Stimulated activated CD4-positive, alpha-beta T cell treated with anti-CD3 and anti-CD28 coated beads, Interleukin-4, amount 100 ng/mL, for 48 hours (primary cell): ENCODE measurements at places on chromosomes 3 and 15.

DNA sequence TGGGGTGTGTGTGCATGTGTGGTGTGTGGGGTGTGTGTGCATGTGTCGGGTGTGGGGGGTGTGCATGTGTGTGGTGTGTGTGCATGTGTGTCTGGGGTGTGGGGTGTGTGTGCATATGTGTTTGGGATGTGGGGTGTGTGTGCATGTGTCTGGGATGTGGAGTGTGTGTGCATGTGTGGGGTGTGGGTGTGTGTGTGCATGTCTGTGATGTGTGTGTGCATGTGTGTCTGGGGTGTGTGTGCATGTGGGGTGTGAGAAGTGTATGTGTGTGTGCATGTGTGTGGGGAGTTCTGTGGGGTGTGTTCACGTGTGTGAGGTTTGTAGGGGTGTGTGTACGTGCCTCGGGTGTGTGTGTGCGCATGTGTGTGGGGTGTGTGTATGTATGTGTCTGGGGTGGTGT is 6.7 kb upstream of the OCA2 start:
- DNase-seq: no peak

- DNase-seq: no peak
Measured at GRCh38 chr15:68487087-68487843, 55.3 kb upstream of the ITGA11 start.

DNA sequence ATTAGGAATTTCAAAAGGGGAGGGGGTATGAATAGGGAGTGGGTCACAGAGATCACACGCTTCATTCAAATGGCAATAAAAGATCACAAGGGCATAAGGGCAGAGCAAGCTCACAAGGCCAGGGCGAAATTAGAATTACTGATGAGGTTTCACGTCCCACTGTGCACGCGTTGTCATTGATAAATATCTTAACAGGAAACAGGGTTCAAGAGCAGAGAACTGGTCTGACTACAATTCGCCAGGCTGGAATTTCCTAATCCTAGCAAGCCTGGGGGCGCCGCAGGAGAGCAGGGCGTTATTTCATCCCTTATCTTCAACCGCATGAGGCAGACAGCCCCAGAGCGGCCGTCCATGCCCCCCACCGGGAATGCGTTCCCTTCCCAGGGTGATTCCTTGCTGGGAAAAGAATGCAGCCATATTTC is 18.1 kb upstream of the SMCO1 start:
- DNase-seq: no peak

DNA sequence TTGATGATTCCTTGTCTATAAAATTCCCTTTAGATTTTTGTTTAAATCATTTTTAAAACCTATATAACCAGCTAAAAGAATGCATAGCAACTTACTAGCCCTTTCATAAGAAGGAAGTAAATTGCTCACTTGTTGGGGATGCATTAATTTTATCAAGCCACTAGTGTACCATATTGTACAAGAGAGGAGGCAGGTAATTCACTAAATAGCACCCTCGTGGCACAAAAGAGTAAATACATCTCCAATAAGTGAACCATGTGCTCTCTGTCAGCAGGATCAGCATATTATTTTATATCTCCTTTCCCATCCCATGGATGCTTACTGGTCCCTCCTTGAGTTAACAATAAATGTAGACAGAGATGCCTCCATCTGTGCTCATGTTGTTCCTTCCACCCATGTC is 34.3 kb downstream of the FRMD5 start:
- no peak for DNase-seq

DNA sequence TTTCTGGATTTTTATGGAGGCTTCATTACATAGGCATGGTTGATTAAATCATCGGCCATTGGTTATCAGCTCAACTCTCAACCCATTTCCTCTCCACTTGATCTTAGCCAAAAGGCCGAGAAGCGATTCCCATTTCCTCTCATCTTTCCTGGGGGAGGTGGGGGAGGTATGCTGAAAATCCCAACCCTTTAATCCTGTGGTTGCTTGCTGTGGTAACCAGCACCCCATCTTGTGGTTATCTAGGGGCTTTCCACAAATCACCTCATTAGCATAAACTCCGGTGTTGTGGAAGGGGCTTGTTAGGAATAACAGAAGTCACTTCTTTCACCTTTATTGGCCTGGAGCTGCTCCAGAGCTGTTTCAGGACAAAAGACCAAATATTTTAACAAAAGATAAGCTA is 20.9 kb downstream of the PDE8A start:
- DNase-seq: no peak

- no peak for DNase-seq
Measured at GRCh38 chr3:42117175-42118008, 26.2 kb downstream of the TRAK1 start.

DNA sequence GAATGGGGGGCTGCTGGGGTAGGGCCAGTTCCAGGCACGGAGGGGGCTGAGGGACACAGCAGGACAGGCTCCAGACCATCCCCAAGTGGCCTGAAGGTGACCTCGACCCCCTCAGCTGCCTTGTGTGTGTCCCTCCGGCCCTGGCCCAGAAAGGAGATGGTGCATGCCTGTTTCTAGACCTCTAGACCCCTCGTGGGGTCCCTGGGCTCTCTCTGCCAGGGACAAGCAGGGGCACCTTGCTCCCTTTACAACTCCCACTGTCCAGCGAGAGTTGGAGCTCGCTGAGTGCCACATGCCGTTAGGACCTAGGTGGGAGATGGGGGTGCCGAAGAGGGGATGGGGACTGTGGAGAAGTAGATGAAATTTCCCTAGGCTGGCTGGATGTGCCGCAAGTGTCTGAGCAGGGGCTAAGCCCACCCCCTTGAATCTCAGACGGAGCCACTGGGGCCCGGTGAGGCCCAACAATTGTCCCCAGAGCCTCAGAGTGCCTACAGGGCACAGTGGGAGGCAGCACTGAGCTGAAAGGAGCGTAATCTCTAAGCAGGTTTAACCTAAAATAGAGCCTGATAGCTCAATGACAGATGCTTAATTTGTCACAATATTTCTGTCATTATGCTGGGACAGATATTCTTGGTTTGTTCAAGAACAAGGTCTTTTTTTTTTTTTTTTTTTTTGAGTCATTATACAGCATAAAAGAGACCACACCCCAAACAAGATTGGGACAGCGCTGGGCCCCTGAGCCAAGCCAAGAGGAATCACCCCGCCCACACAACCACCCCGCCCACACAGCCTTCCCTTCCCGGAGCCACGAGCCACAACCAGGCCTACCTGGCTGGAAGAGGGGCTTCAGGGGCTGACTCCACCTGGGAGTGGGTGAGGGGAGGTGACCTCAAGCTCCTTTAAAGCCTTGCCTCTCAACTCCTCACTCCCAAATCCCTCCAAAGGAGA is 23.6 kb upstream of the KLF13 start:
- no peak for DNase-seq
